ENCODE measurements at places on chromosomes 16 and 17.

- no peak for DNase-seq
- H3K27ac ChIP-seq: no peak overlapping the region
- H3K4me1 ChIP-seq: no peaks in the 10 kb centered on the region
- H3K27me3 ChIP-seq: no peaks in the 10 kb centered on the region
- H3K36me3 ChIP-seq: no peaks in the 10 kb centered on the region
Measured at GRCh38 chr16:66004699-66005098, 361.8 kb upstream of the CDH5 start.

DNA sequence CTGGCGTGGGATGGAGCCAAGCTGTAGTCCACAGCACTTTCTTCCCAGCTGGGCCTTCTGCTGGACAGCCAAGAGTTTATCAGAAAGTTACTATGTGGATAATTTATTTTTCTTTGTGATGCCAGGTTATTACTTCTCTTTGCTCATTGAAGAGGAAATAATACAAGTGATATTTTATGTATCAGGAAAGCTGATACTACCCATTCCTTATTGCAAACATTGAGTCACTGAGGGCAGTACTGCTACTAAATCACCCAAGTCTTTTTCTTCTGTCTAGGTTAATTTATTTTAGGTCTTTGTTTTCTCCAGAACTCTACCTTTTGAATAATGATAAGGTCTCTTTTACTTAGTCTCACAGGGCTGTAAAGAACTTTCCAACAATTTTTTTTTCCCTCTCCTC lies 8.3 kb downstream of the NUP93 start:
- peaks cover 8% of the 10 kb centered on the region for H3K4me1 ChIP-seq
- H3K27ac ChIP-seq: no peak overlapping the region
- peaks cover 12% of the 10 kb centered on the region for H3K36me3 ChIP-seq
- no peak overlapping the region for H3K4me3 ChIP-seq
- H3K27me3 ChIP-seq: no peaks in the 10 kb centered on the region

GRCh38 chr17:41967921-41968578 lies 1.5 kb downstream of the CNP start:
- H3K4me3 ChIP-seq: peak overlapping the region; percentile 75
- peaks cover 27% of the 10 kb centered on the region for H3K36me3 ChIP-seq
- peak overlapping the region; percentile 67 for H3K27ac ChIP-seq
- H3K27me3 ChIP-seq: no peaks in the 10 kb centered on the region
- no peak for DNase-seq
- H3K4me1 ChIP-seq: peaks cover 51% of the 10 kb centered on the region

DNA sequence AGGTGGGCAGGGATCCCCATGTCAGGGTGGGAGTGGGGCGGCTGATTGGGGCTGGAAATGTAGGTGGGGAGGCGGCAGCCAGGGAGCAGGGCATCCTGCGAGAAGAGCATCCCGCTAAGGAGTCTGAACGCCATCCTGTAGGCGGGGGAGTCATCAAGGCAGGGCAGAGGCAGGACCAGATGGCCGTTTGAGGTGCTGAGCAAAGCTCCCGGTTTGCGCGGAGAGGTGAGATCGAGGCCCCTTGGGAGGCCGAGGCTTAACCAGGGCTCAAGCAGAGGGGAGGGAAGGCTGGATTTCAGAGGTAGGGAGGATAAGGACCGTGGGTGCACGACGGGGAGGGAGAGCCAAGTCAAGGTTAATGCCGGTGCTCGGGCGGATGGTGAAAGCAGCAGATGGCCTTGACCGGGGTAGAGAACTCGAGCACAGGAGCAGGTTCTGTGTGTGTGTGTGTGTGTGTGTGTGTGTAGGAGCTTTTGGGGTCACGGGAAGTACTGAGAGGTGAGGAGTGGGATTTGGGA lies 472 bp upstream of the NME2 start:
- peak overlapping the region; percentile 90 for H3K27ac ChIP-seq
- peaks cover 24% of the 10 kb centered on the region for H3K4me1 ChIP-seq
- H3K36me3 ChIP-seq: peaks cover 63% of the 10 kb centered on the region
- DNase-seq: no peak

DNA sequence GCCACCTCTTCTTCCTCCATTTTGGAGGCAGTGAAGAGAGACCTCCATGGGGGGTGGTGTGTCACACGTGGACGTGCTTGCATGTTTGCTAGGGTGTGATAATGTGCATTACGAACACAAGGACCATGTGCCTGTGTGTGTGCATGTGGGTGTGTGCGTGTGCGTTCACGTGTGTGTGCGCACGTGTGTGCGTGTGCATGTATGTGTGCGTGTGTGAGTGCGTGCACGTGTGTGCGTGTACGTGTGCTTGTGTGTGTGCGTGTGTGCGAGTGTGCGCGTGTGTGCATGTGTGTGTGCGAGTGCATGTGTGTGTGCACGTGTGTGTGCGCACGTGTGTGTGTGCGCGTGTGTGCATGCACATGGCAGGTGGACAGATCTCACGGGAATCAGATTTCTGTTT lies 29.5 kb downstream of the RNF213 start:
- no peaks in the 10 kb centered on the region for H3K4me1 ChIP-seq
- no peak overlapping the region for H3K27ac ChIP-seq
- no peaks in the 10 kb centered on the region for H3K27me3 ChIP-seq
- H3K36me3 ChIP-seq: peaks cover 73% of the 10 kb centered on the region
- no peak for DNase-seq

DNA sequence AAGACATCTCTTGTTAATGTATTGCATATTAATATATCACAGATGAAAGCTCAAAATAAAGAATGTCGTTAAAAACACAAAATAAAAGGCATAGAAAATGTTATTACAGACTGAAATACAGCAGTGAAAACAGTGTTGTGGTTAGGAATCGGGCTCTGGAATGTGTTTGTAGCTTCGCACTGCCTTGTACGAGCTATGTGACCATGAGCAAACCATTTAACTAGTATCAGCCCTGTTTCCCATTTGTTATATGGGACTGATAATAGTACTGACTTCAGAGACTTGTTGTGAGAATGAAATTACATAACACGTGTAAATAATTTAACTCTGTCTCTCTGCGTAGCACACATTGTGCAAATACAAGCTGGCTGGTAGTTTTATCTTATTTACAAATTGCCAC lies 648 bp upstream of the RBFOX1 start:
- no peak overlapping the region for H3K4me3 ChIP-seq
- H3K27ac ChIP-seq: no peak overlapping the region
- H3K36me3 ChIP-seq: no peaks in the 10 kb centered on the region
- H3K27me3 ChIP-seq: no peaks in the 10 kb centered on the region
- DNase-seq: no peak

DNA sequence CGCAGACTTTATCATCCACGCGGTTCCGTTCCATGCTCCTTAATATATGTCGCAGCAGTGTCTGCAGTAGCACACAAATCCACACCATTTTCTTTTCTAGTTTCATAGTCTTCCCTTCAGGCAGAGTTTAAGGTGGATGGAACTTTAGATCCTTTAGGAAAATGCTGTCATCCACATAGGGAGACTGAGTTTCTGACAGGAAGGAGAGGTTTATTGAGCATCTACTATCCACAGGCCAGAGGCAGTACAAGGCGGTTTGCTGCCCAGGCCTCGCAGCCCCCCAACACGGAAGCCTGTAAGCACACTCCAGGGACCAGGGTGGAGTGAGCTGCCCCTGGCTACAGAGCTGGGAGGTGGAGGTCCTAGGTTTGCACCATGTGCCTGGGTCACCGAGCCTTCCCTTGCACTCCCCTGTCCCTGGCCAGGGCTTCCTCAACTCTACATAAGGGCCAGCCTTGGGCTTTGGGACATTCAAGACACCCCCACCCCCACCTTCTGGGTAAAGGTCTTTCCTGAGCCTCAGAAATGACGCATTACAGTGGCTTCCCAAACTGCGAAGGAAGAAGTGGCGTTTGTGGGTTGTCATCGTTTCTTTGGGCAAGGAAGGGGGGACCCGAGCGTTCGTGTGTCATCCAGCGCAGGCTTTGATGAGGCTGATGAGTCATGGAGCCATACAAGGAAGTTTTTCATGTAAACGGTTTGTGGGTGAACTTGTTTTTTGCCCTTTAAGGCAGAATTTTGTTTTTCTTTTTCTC lies 146.5 kb upstream of the PLCG2 start:
- no peaks in the 10 kb centered on the region for H3K27me3 ChIP-seq
- DNase-seq: no peak
- H3K4me1 ChIP-seq: peaks cover 23% of the 10 kb centered on the region
- no peak overlapping the region for H3K4me3 ChIP-seq
- no peak overlapping the region for H3K27ac ChIP-seq
- H3K36me3 ChIP-seq: peaks cover 9% of the 10 kb centered on the region

- no peak for DNase-seq
- no peaks in the 10 kb centered on the region for H3K27me3 ChIP-seq
- H3K27ac ChIP-seq: no peak overlapping the region
- H3K4me3 ChIP-seq: no peak overlapping the region
- peaks cover 3% of the 10 kb centered on the region for H3K36me3 ChIP-seq
Measured at GRCh38 chr17:17922070-17922614, 50.1 kb downstream of the TOM1L2 start.

GRCh38 chr17:47889734-47890529 lies 6.1 kb upstream of the SP2 start:
- no peak overlapping the region for H3K27ac ChIP-seq
- no peak overlapping the region for H3K4me3 ChIP-seq
- H3K27me3 ChIP-seq: no peaks in the 10 kb centered on the region
- H3K36me3 ChIP-seq: no peaks in the 10 kb centered on the region

GRCh38 chr17:6163612-6164333 lies 93.6 kb downstream of the WSCD1 start:
- peaks cover 7% of the 10 kb centered on the region for H3K27me3 ChIP-seq
- no peak overlapping the region for H3K4me3 ChIP-seq
- no peaks in the 10 kb centered on the region for H3K36me3 ChIP-seq

GRCh38 chr17:4032738-4033137 lies 68.5 kb upstream of the ATP2A3 start:
- no peaks in the 10 kb centered on the region for H3K27me3 ChIP-seq
- no peak overlapping the region for H3K4me3 ChIP-seq
- no peak overlapping the region for H3K27ac ChIP-seq
- no peaks in the 10 kb centered on the region for H3K4me1 ChIP-seq
- no peak for DNase-seq
- peaks cover 78% of the 10 kb centered on the region for H3K36me3 ChIP-seq

DNA sequence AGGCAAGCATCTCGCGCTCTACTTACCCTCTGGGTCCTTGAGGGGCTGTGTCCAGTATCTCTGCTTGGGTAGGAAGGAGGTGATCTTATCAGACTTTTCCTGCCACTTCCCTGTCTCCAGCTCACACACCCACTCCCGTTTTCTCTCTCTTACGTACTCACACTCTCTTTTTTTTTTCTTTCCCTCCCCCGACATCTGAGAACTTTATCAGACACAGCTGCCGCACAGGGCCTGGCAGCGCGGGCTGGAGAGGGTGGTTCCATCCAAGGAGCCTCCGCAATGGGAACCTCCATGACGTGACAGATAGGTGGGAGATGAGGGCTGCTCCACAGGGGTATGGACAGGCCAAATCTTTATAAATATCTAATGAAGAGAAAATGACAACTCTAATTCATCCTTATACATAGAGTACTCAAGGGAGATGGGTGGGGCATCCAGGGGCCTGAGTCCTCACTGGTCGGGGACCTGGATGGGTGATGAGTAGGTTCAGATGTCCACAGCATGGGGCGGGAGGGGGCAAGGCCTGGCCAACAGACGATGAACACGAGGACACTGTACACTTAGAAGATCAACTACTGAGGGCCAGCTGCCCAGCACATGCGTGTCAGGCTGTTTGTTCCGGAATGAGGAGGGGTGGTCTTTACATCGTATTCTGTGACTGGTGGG lies 23.3 kb downstream of the MINK1 start:
- H3K4me1 ChIP-seq: peaks cover 7% of the 10 kb centered on the region
- no peak overlapping the region for H3K4me3 ChIP-seq
- no peak overlapping the region for H3K27ac ChIP-seq
- DNase-seq: no peak
- peaks cover 39% of the 10 kb centered on the region for H3K36me3 ChIP-seq

DNA sequence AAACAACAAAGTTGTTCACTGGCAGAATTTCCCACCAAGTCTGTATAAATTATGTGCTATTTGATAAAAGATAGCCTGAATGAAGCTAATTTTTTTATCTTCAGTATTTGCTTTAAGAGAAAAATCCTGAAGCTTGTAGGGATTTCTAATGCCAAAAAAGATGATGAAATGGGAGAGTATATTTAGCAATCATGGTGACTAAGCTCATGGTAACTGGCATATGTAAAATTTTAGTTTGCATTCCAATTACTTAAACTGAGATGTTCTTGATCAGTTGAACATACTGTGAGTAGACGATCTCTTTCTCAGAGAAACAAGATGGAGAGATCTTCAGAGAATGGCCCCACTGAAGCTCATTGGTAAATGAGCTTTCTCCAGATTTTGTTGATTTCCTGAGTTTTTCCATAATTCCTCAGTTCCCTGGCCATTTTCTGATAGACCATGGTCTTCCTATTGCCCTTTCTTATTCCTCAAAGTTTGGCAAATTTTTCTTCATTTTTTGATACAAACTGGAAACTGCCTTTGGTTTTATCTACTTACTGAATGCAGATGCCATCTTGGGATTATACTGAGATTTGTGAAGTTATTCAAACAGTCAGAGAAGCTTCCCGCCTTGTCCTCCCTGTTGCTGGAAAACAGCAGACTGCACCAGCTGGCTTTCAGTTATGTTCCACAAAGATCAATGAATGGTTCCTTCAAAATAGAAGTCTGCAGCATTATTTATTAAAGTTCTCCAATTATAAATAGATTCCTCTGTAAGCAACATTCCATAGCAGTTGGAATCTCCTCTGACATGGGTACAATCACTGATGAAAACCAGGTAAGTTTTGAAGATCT lies 68.3 kb upstream of the ALOX12 start:
- H3K27me3 ChIP-seq: peaks cover 11% of the 10 kb centered on the region
- no peak overlapping the region for H3K4me3 ChIP-seq
- no peaks in the 10 kb centered on the region for H3K36me3 ChIP-seq
- H3K27ac ChIP-seq: no peak overlapping the region

DNA sequence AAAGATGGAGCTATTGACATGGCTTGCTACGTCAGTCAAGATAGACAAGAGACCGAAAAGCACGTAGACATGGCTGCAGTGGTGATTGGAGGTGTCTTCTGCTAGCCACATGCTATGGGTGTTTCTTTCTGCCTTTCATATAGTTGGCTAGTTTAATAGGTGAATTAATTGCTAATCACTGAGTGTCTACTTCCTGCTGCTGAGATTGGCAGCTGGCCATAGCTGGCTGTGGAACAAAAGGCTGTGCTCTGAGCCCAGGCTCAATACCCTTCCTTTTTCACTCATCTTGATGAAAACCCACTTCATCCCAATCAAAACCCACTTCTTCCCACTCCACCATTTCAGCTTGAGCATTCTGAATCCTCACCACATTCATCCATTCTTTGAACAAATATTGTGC lies 221.4 kb upstream of the MAF start:
- no peaks in the 10 kb centered on the region for H3K4me1 ChIP-seq
- H3K36me3 ChIP-seq: no peaks in the 10 kb centered on the region
- H3K4me3 ChIP-seq: no peak overlapping the region
- DNase-seq: no peak

GRCh38 chr16:17526956-17527937 lies 56.5 kb upstream of the XYLT1 start:
- peak overlapping the region; percentile 10 for H3K27ac ChIP-seq
- no peak overlapping the region for H3K4me3 ChIP-seq
- H3K27me3 ChIP-seq: peaks cover 1% of the 10 kb centered on the region
- H3K4me1 ChIP-seq: peaks cover 22% of the 10 kb centered on the region
- no peak for DNase-seq
